ENCODE measurements at places on chromosomes 16 and 17.

- no peak for DNase-seq
These were observed 226.9 kb downstream of the C16orf78 start for GRCh38 chr16:49600536-49600935.

DNA sequence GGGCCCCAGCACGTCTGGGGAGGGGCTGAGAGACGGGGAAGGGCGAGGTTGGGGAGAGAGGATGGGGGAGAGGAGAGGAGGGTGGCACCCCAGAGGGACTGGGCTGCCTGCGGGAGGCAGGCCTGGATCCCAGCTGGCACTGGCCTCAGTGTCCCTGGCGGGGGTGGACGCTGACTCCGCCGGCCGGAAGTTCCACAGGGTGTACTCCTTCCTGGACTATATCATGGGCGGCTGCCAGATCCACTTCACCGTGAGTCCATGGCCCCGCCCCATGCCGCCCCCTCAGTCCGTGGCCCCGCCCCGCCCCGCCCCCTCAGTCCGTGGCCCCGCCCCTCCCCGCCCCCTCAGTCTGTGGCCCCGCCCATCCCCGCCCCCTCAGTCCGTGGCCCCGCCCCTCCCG, 11.3 kb downstream of the CPNE7 start:
- no peak for DNase-seq

DNA sequence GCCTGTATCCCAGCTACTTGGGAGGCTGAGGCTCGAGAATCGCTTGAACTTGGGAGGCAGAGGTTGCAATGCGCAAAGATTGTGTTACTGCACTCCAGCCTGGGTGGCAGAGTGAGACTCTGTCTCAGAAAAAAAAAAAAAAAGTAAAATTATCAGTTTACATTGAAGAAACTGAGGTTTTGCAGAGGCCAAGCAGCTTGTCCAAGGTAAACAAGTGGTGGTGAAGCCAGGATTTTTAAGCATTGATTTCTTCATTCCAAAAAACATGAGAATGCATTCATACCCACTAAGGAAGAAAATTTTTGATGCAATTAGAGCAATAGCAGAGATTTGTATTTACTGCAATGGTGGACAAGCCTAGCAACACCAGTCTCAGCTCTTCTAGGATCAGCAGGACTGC, 52.7 kb downstream of the CENPV start:
- DNase-seq = no peak

DNA sequence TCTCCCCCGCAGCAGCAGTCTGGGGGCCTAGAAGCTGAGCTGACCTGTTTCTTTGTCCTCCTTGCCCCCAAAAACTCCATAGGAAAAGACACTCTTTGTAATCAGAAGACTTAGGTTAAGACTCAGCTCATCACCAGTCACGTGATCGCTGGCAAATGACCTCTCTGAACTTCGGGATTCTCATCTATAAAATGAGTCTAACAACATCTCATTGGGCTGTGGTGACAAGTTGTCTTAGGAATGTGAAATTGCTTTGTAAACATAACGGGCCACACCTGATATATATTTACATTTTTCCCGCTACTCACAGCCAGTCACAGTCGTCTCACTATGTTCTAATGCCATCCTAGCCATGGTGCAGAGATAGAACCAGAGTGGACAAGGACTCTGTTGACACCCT, 86.0 kb upstream of the LHX1 start:
- no peak for DNase-seq

DNA sequence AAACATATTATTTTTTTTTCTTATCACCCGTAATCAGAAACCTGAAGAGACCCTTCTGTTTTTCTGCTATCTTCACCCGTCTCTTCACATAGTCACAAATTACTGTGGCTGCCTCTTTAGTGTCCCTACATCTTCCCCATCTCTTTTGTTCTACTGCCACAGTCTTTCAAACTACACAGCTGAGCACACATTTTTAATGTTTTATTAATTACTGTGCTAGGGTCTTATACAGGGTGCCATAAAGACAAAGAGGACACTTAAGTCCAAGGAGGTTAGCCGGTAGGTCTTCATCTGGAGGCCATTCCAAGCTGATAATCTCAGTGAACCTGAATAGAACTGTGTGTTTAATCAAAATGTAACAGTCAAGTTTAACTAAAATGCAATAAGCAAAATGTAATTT, 20.7 kb downstream of the CNTNAP4 start:
- no peak for DNase-seq

- DNase-seq = no peak
These were observed 2.2 kb upstream of the SLC12A3 start for GRCh38 chr16:56862776-56863175.

DNA sequence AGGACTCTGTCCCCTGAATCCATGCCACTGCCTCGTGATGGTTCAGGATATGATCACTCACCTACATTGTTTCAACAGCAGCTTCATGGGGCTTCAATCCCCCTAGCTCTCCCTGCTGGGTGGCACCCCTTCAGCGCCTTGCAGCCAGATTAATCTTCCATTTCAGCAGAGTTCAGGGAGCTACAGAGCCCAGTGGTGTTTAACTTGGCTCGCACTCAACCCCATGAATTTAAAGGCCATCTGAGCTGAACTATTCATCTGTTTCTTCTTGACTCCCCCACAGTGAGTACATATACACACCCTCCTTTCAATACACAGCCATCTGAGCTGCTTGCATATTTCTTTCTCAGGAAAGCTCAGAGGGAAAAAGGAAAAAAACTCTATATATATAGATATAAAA, 202.8 kb upstream of the C16orf82 start:
- DNase-seq = no peak

GRCh38 chr17:9370467-9370866, 205.2 kb downstream of the STX8 start:
- no peak for DNase-seq

DNA sequence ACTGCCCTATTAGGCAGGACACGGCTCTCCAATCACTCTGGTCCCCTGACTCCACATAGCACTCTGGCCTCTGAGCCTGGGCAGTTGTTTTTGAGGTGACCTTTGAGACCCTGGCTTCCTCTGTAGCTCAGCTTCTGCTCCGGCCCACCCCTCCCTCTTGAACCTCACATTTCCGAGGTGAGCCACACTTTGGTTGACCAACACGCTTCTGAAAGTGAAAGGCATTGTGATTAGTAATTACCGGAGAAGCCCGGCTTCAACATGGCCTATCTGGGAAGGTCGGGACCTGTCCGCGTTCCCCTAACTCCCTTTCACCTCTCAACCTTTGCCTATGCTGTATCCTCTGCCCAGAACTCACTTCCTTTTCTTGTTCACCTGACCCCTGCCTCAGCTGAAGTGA, 10.3 kb upstream of the ITGAX start:
- no peak for DNase-seq

- no peak for DNase-seq
These were observed at the start of gene HAS3 for GRCh38 chr16:69105501-69106361. Gene HAS3, plus strand, starts transcription at chr16:69105653. Its CDS starts 3,743 bp downstream, at chr16:69109396.

DNA sequence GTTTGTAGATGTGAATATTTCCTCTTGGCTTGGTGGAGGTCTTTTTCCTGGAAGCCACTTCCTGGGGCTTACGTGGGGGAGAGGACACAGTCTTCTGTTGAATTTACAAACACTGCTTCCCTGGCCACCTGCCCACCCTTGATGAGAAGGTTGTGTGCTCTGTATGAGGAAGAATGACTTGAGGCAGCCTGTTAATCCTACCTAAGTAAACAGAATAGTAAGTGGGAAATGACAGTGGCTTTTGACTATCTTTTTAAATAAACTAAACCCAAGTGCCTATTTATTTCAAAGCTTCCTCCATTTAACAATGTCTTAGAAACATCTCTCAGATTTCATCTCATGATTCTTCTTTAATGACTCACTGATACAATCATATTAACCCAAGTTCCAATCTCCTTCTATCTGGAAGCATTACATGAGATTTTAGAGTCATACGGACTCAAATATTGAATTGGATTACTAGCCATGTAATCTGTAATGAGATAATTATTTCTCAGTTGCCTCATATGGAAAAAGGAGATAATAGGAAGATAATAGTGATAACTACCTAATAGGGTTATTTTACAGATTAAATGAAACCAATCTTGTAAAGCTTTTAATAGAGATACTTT, 96.6 kb upstream of the SMIM36 start:
- DNase-seq = no peak

GRCh38 chr17:81179861-81180260, 13.8 kb upstream of the AATK start:
- no peak for DNase-seq

DNA sequence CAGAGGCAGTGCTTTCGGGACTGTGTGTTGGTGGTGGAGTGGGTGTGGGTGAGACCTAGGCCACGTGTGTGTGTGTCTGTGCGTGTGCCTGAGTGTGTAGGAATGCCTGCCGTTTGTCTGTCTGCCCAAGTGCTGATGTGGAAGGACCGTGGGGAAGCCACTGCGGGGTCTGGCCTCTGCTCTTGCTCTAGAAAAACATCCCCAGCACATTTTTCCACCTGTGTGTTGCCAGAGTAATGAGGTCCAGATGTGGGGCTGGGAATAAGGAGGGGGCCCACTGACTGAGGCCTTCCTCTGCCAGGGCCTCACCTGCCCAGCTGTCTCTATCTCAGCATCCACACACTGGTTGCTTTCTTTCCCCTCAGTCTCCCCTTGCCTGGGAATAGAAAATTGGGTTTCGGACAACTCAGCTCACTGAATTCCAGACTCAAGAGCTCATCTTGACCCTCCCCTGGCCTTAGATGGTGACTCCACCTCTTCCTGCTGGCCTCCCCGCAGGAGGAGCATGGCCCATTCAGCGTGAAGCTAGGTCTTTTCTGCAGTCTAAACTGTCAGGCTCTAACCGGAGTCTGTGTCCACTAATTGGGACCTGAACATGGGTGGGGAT, 7.6 kb downstream of the SGCA start:
- DNase-seq = no peak

DNA sequence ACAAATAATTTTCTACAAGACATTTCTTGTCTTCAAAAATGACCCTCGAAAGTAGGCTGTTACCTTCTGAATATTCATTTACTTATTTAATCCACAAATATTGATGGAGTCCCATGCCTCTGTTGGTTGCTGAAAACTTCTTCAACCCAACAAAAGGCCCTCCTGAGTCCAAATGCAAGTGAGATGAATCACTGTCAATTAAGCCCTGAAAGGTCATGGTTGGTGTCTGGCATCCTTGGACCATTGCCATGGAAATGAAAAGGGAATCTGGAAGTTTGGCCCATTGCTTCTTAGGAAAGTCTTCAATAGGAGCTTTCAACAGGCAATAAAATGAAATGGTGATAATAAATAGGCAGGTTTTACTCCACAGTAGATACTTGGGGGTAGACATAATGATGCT, 364.7 kb upstream of the DYNLRB2 start:
- DNase-seq = no peak

Data from stimulated activated CD4-positive, alpha-beta T cell treated with anti-CD3 and anti-CD28 coated beads, Interleukin-1b, Interleukin-23, amount 100 ng/mL, for 1 hour (primary cell).